ENCODE measurements at places on chromosomes 3 and 15. TPM values are rescaled to one million over a fixed set of nuclear protein-coding genes. Genes with fewer than 3 reads are reported as not detected.
A peak's percentile ranks its signal among the peaks of the same experiment; 100 is the strongest.

DNA sequence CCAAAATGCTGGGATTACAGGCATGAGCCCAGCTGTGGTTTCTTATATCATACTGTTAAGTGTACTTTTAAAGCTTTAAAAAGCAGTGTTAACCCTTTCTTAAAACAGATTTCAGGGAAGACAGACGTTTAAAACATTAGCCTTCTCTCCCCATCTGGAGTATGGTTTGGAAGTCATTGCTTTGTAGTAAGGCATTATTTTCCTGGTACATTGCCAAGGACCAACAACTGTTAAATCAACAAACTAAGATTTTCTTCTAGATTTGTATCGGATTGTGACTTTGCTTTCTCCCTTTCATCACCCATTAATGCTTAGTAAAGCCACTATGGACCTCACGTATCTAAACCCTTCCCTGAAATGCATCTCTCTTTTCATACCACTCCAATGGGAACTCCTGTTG lies 50.5 kb downstream of the UBE2E1 start:
- no peak for DNase-seq
- H3K27ac ChIP-seq = no peak overlapping the region
- H3K36me3 ChIP-seq = no peaks in the 10 kb centered on the region
- no peaks in the 10 kb centered on the region for H3K27me3 ChIP-seq

GRCh38 chr3:22765679-22766078 lies 437.4 kb upstream of the UBE2E2 start:
- H3K4me1 ChIP-seq = no peaks in the 10 kb centered on the region
- no peaks in the 10 kb centered on the region for H3K27me3 ChIP-seq

Gene GOLGA6L4
- total RNA-seq = 6.9 TPM

- no peaks in the 10 kb centered on the region for H3K27me3 ChIP-seq
- no peak for DNase-seq
- no peaks in the 10 kb centered on the region for H3K36me3 ChIP-seq
Measured at GRCh38 chr15:56786966-56787365, 53.7 kb upstream of the ZNF280D start.

- H3K4me1 ChIP-seq = no peaks in the 10 kb centered on the region
- H3K27me3 ChIP-seq = no peaks in the 10 kb centered on the region
- no peak overlapping the region for H3K27ac ChIP-seq
Measured at GRCh38 chr3:124351430-124352148, 359.7 kb upstream of the ROPN1 start.

- no peak overlapping the region for H3K4me3 ChIP-seq
- no peak for DNase-seq
- H3K4me1 ChIP-seq = peaks cover 16% of the 10 kb centered on the region
- H3K27me3 ChIP-seq = no peaks in the 10 kb centered on the region
- H3K36me3 ChIP-seq = no peaks in the 10 kb centered on the region
- H3K27ac ChIP-seq = peak overlapping the region; percentile 48
Measured at GRCh38 chr3:46065750-46066256, 38.5 kb upstream of the XCR1 start.

Gene SLC22A13
- total RNA-seq = 0.54 TPM

Gene CISH
- total RNA-seq = 78.1 TPM

DNA sequence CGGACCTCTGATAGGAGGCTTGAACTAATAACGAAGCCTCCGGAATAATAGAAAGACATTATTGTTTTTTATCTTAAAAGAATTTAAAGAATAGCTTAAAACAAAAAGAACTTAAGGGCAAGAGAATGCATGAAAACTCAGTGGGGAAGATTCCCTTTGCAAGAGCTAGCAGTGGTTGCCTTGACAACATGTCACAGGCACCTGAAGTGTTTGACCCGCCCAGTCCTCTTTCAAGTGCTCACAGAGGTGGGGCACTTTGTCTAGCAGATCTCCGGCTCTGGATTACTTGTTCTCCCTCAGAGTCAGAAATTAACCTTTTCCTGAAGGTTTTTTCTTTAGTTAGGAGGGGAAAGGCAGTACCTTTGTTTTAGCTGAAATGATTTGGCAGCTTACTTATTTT lies 37.8 kb downstream of the LARS2 start:
- no peaks in the 10 kb centered on the region for H3K4me1 ChIP-seq
- H3K27ac ChIP-seq = no peak overlapping the region
- no peaks in the 10 kb centered on the region for H3K27me3 ChIP-seq
- no peak overlapping the region for H3K4me3 ChIP-seq
- DNase-seq = peak; percentile 79
- H3K36me3 ChIP-seq = no peaks in the 10 kb centered on the region

DNA sequence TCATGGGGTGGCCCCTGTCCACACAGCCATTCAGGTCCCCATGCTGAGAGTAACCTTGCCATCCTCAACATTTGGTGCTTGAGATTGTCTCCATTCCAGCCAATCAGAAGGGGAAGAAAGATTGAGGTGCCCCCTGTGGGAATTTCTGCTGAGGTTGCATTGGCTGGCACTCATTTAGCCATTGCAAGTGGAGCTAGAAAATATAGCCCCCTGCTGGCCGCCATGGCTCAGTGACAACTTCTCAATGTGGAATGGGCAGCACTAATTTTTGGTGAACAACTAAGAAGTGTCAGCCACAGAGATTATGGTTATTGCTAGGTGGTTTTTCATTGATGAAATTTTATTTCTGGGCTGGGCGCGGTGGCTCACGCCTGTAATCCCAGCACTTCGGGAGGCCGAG lies 22.0 kb downstream of the COL6A6 start:
- no peak overlapping the region for H3K4me3 ChIP-seq
- no peak overlapping the region for H3K27ac ChIP-seq
- no peaks in the 10 kb centered on the region for H3K4me1 ChIP-seq
- DNase-seq = peak; percentile 60

GRCh38 chr3:107594870-107595269 lies 72.1 kb downstream of the BBX start:
- H3K4me3 ChIP-seq = no peak overlapping the region
- peaks cover 17% of the 10 kb centered on the region for H3K4me1 ChIP-seq
- DNase-seq = no peak
- H3K27ac ChIP-seq = no peak overlapping the region
- no peaks in the 10 kb centered on the region for H3K27me3 ChIP-seq

Gene CLDN18
- not detected for total RNA-seq

DNA sequence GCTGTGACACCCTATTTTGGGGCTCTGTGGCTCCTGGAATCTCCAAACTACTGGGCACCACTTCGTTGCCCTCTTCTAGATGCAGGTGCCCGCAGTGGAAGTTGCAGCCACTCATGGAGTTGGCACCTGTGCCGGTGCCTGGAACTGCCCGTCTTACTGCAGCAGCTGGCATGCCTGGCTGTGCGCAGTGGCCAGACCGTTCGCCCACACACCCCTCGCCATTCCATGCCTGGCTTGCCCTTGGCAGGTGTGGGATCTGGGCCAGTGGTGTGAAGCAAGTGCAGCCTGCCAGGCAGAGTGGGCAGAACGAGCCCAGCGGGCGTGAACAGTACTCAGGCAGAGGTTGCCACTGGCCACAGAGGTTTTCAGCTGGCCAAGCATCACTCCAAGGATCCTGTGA lies 1286.7 kb downstream of the ROBO1 start:
- no peaks in the 10 kb centered on the region for H3K4me1 ChIP-seq
- no peaks in the 10 kb centered on the region for H3K36me3 ChIP-seq
- DNase-seq = peak; percentile 34
- no peak overlapping the region for H3K27ac ChIP-seq
- no peaks in the 10 kb centered on the region for H3K27me3 ChIP-seq
- no peak overlapping the region for H3K4me3 ChIP-seq

Gene TMC3
- not detected for total RNA-seq

DNA sequence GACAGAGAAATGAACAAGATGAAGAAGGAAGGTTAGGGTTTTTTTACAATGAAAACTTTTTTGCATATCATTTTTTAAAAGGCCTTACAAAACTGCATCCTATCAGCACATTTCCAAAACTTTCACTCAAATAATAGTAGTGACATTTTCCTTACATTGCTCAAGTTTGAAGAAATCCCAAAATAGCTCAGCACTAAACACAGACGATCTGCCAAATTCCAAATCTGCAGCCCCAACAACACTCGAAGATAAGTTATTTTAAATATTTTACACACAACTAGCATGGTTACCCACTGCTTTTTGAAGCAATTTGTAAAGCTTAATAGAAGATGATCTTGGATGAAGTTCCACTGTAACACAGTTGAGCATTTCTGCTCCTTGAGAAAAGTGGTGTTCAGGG lies 535.6 kb upstream of the ALCAM start:
- no peak overlapping the region for H3K4me3 ChIP-seq
- no peaks in the 10 kb centered on the region for H3K36me3 ChIP-seq
- no peak for DNase-seq
- H3K27ac ChIP-seq = no peak overlapping the region

DNA sequence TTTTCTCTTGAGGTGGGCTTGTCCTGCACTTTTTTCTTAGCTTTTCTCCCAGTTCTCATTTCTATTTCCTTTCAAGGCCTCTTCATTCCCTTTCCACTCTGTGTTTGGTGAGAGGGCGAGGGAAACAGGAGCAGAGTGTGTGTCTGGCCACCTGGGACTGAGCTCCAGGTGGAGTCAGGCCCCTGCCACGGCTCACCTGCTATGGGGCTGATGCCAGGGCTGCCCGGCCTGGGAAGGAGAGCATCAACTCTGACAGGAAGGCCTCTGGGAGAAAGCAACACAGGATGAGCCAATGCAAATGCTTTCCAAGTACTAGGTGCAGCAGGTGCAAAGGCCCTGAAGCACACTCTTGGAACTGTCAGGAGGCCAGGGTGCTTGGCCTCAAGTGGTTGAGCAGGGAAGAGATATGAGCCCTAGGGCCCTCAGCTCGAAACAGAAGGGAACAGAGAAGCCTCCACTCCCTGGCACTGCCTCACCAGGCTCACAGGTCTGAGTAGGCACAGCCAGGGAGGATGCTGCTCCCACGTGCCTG lies 27.3 kb upstream of the DUSP7 start:
- no peak overlapping the region for H3K4me3 ChIP-seq
- no peaks in the 10 kb centered on the region for H3K36me3 ChIP-seq
- H3K27me3 ChIP-seq = no peaks in the 10 kb centered on the region
- no peak for DNase-seq

DNA sequence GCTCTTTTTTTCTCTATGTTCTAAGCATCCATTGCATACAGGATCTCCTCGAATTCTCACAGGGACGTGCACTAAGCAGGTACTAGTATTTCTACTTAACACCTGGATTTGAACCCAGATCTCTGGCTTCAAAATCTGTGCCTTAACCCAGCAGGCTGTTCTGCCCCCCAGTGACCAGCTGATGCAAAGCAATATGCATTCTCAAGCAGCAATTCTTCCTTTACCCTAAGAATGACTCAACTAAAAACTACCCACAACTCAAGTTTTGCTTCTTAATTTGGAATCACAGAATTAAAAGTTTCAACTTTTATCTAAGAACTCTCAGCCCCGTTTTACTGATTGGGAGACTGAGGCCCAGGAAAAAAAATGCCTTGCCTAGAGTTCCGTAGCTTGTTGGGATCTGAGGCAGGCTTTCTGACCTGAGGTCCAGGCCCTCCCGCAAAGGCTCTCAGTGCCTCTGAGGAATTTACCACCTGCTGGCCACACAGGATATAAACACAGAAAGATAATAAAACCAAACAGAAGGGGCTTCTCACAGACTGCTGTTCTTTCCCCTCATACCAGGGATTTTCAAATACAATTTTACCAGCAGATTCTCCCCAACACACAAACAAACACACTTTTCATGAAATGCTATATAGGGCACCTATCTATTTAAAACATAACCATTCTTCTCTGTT lies 115.4 kb upstream of the RAD18 start:
- H3K4me1 ChIP-seq = no peaks in the 10 kb centered on the region
- no peak overlapping the region for H3K27ac ChIP-seq
- no peak for DNase-seq
- no peak overlapping the region for H3K4me3 ChIP-seq
- H3K27me3 ChIP-seq = no peaks in the 10 kb centered on the region
- no peaks in the 10 kb centered on the region for H3K36me3 ChIP-seq

DNA sequence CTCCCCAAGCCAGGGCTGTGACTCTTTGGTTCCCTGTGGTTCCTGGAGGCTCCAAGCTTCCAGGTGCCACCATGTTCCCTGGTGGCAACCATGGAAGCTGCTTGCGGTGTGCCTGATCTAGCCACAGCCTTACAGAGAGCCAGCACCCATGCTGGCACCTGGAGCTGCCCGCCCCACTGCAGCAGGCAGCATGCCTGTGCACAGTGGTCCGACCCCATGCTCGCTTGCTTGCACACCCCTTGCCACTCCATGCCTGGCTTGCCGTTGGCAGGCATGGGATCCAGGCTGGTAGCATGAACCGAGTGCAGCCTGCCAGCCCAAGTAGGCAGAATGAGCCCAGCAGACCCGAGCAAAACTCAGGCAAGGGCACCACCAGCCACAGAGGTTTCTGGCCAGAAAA lies 53.9 kb downstream of the SLMAP start:
- H3K36me3 ChIP-seq = no peaks in the 10 kb centered on the region
- H3K4me1 ChIP-seq = no peaks in the 10 kb centered on the region
- H3K4me3 ChIP-seq = no peak overlapping the region
- H3K27ac ChIP-seq = no peak overlapping the region
- H3K27me3 ChIP-seq = no peaks in the 10 kb centered on the region

DNA sequence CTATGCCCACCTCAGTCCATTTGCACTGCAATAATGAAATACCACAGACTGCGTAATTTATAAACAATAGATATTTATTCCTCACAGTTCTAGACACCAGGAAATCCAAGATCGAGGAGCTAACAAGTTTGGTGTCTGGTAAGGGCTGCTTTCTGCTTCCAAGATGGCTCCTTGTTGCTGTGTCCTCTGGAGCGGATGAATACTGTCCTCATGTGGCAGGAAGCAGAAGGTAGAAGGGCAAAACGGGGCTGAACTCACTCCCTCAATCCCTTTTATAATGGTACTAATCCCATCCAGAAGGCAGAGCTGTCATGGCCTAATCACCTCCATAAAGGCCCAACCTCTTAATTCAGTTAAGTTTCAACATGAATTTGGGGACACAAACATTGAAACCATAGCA lies 75.3 kb downstream of the P2RY1 start:
- peaks cover 5% of the 10 kb centered on the region for H3K4me1 ChIP-seq
- H3K27me3 ChIP-seq = no peaks in the 10 kb centered on the region
- H3K4me3 ChIP-seq = no peak overlapping the region
- no peak for DNase-seq
- H3K36me3 ChIP-seq = no peaks in the 10 kb centered on the region

DNA sequence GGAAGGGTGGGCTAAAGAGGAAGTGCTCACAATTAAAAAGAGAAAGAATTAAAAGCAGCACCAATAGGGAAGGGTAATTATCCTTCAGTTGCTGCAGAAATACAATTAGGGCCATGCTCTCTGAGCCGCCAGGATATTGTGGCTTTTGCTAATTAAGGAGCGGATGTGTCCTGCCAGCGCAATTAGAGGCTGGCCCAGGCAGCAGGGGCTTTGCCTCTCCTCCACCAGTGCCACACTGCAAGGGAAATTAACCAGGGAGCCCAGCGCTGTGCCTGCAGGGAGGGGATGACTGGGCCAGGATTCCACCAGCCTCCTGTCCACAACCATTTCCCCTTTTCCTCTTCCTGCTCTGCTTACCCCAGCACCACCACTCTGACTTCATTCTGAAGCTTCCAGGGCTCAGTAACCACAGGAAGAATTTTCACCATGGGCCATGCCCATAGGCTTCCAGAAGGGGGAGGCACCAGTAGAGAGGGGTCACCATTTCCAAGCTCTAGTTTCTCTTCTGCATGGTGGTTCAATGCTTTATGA lies 10.4 kb upstream of the AEN start:
- H3K27me3 ChIP-seq = no peaks in the 10 kb centered on the region
- DNase-seq = no peak
- no peaks in the 10 kb centered on the region for H3K36me3 ChIP-seq
- H3K4me1 ChIP-seq = peaks cover 7% of the 10 kb centered on the region

GRCh38 chr3:143865302-143865701 lies 17.0 kb upstream of the SLC9A9 start:
- no peaks in the 10 kb centered on the region for H3K4me1 ChIP-seq
- H3K27me3 ChIP-seq = no peaks in the 10 kb centered on the region
- no peak overlapping the region for H3K27ac ChIP-seq
- no peaks in the 10 kb centered on the region for H3K36me3 ChIP-seq
- no peak overlapping the region for H3K4me3 ChIP-seq
- no peak for DNase-seq

Gene CD86
- 2.1 TPM for total RNA-seq

Gene WNT7A
- not detected for total RNA-seq

Data from thyroid gland (tissue), 4 donors.